ENCODE measurements at places on chromosomes 7 and 10. TPM values are rescaled to one million over a fixed set of nuclear protein-coding genes. Genes with fewer than 3 reads are reported as not detected.

GRCh38 chr10:132476146-132477065, 61.2 kb upstream of the INPP5A start:
- H3K27me3 ChIP-seq = peaks cover 3% of the 10 kb centered on the region
- no peak overlapping the region for H3K4me3 ChIP-seq
- no peaks in the 10 kb centered on the region for H3K4me1 ChIP-seq
- H3K36me3 ChIP-seq = no peaks in the 10 kb centered on the region

Gene PIK3CG
- 12.0 TPM for total RNA-seq

Gene LRRD1
- total RNA-seq = not detected

GRCh38 chr10:10178476-10178875, 839.2 kb upstream of the CELF2 start:
- H3K27ac ChIP-seq = no peak overlapping the region
- no peaks in the 10 kb centered on the region for H3K4me1 ChIP-seq

Gene OPALIN
- total RNA-seq = not detected

Gene CYP3A7
- total RNA-seq = 1.5 TPM

DNA sequence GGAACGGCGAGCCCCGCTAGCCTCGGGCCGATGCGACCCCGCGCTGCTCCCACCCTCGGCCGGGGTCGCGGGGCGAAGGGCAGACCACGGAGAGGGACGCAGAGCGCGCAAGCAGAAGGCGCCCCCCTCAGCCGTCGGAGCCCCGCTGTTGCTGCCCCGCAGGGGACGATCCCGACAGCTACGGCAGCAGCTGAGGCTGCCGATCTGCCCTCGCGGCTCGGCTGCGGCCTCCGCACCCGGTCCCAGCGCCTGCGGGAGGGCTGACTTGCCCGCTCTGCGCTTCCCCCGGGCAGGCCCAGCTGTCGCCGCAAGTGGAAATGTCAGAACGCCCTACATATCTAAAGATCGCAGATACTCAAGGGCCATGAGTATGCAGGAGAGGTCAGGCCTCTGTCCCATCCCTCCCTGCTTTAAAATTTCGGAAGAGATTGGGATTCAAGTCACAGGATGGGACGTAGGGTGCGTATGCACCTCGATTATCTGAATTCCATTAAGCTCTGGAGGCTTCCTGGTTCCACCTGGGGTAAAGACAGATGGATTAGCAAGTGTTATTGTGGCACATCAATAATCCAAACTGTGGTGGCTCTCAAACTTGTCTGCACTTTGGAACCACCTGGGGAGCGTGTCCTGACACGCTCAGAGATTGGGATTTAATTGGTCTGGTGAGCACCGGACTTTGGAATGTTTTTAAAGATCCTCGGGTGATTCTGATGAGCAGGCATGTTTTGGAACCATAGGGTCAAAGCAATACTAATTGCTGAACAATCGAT, at the start of gene CRPPA:
CRPPA (minus strand) TSS at position 206 of the 770 bp plus-strand sequence. CDS start 216 bp downstream, outside the sequence.
- H3K4me1 ChIP-seq = no peaks in the 10 kb centered on the region
- peak; percentile 64 for DNase-seq
- H3K27ac ChIP-seq = peak within 1 kb of the TSS; percentile 98
- H3K36me3 ChIP-seq = no peaks in the 10 kb centered on the region

Gene DNAJC1
- total RNA-seq = 63.7 TPM

Gene FMC1
- total RNA-seq = 13.9 TPM

DNA sequence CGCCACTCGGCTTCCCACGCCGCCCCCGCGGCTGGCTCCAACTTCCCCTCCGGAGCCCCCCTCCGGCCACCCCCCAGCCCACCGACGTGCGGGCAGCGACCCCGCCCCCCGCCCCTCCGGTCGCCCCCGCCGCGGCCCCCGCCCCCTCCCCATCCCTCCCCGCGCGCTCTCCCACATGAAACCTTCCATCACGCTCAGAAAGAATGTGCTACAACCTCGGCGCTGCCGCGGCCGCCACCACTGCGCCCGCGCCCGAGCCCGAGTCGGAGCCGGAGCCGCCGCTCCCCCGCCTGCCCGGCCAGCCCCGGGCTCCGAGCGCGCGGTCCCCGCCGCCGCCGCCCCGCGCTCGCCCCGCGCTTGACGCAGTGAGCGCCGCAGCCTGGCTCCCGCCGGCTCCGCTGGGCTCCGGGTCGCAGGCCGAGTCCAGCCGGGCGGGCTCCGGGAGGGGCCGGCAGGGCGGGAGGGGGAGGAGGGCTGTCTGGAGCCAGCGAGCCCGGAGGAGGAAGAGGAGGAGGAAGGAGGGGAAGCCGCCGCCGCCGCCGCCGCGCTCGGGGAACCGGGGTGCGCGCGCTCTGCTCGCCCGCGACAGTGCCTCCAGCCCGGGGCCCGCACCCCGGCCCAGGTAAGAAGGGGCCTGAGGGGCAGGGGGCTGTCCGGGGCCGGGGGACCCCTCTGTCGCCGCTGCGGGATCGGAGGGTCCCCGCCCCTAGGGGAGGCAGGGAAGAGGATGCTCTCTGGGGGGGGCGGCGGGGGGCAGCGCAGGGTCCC, 4.3 kb upstream of the ELFN1 start:
- no peak for DNase-seq
- no peaks in the 10 kb centered on the region for H3K36me3 ChIP-seq
- peak overlapping the region; percentile 25 for H3K27ac ChIP-seq
- H3K27me3 ChIP-seq = peaks cover 78% of the 10 kb centered on the region
- H3K4me3 ChIP-seq = peak overlapping the region; percentile 52

DNA sequence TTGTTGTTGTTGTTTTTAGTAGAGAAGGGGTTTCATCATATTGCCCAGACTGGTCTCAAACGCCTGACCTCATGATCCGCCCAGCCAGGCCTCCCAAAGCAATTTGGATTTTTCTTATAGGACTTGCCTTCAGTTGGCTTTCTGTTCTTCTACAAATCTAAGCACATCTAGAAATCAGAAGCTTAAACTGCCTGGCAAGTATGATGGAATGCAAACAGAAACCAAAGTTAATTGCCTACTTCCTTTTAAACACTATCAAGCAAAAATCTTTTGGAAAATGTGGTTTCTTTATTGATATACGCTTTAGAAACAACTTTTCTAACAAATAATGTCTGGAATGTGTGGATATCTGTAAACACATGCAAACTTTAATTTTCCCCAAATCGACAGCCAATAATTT, 64.9 kb downstream of the USP6NL start:
- H3K4me1 ChIP-seq = no peaks in the 10 kb centered on the region
- H3K4me3 ChIP-seq = no peak overlapping the region
- no peak overlapping the region for H3K27ac ChIP-seq
- no peaks in the 10 kb centered on the region for H3K27me3 ChIP-seq
- no peak for DNase-seq

GRCh38 chr7:42338231-42338915, 101.4 kb upstream of the GLI3 start:
- H3K36me3 ChIP-seq = no peaks in the 10 kb centered on the region
- H3K27me3 ChIP-seq = no peaks in the 10 kb centered on the region
- H3K4me3 ChIP-seq = no peak overlapping the region
- H3K4me1 ChIP-seq = no peaks in the 10 kb centered on the region

DNA sequence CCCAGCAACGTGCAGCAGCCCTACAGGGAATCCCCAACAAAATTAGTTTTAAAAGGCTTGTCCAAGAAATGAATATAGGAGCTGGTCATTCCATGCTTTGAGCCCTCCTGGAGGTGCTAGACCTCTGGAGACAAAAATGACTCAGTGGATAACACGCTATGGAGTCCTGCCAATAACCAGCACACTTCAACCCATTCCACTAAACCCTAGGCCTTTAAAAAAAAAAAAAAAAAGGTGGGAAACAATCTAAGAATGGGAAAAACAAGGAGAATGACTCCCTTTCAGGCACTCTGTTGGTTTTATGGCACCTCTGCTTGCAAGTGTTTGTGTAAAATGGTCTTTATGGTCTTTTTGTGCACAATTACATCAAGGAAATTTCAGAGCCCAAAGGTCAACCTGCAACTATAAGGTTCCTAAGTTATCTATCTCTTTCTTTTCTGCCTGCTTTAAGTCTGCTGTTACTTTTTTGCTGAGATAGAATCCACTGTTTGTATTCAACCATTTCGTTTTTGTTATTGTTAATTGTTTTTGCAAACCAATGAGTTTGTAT, 21.3 kb downstream of the AVL9 start:
- no peaks in the 10 kb centered on the region for H3K4me1 ChIP-seq
- H3K4me3 ChIP-seq = no peak overlapping the region
- H3K27me3 ChIP-seq = no peaks in the 10 kb centered on the region

GRCh38 chr7:142886866-142887265, 1.3 kb upstream of the TRPV6 start:
- no peaks in the 10 kb centered on the region for H3K4me1 ChIP-seq
- DNase-seq = no peak
- no peak overlapping the region for H3K4me3 ChIP-seq
- H3K36me3 ChIP-seq = no peaks in the 10 kb centered on the region
- H3K27me3 ChIP-seq = no peaks in the 10 kb centered on the region
- no peak overlapping the region for H3K27ac ChIP-seq

DNA sequence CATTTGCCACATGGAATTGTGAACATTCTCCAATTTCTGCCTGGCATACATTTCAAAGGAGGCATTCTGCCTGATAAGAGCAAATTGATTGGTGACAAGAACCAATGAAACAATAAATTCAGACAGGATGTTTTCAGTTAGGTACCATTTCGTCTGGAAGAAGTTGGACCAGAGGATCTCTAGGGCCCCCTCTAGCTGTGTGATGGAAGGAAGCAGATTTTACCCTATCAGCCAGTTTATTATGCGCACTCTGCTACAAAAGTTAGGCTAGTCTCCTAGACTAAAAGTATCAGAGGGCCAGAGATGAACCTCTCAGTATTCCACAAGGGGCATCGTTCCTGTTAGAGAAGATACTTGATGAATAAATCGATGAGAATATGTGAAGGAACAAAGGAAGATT, 118.0 kb downstream of the BUB3 start:
- DNase-seq = no peak
- H3K27ac ChIP-seq = no peak overlapping the region

Gene KCND2
- 3.6 TPM for total RNA-seq

GRCh38 chr7:8037151-8037550, 68.6 kb downstream of the GLCCI1 start:
- H3K27ac ChIP-seq = no peak overlapping the region
- H3K4me1 ChIP-seq = no peaks in the 10 kb centered on the region
- no peak for DNase-seq

- no peak overlapping the region for H3K27ac ChIP-seq
- DNase-seq = no peak
- no peaks in the 10 kb centered on the region for H3K36me3 ChIP-seq
- no peaks in the 10 kb centered on the region for H3K4me1 ChIP-seq
Measured at GRCh38 chr10:95896071-95896850, 11.5 kb upstream of the CC2D2B start.

All from breast epithelium (tissue), 4 donors.